ENCODE measurements at places on chromosomes 4 and X.

DNA sequence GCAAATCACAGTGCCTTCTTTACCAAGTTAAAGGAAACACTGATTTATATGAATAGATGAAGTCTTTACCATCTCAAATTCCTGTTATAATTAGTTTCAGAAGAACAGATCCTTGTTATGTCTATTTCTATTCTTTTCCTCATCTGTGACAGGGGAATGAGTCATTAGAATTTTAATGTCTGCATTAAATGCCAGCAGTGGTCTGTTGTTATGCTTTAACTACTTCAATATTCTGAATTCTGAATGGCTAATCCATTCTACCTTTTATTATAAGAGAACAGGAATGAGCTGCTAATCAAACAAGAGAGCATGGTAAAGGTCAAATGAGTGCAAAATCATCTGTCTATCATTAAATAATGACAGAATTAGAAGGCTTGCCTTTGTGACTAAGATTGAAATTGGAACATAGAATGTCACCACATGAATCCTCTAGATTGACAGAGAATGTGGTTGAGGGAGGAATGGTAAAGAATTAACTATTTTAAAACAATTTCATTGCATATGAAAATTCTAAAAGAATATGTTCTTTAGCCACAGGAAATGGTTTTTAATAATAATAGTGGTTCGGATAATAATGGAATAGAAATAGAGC is 935.5 kb downstream of the ADGRL3 start:
- DNase-seq, result no peak

DNA sequence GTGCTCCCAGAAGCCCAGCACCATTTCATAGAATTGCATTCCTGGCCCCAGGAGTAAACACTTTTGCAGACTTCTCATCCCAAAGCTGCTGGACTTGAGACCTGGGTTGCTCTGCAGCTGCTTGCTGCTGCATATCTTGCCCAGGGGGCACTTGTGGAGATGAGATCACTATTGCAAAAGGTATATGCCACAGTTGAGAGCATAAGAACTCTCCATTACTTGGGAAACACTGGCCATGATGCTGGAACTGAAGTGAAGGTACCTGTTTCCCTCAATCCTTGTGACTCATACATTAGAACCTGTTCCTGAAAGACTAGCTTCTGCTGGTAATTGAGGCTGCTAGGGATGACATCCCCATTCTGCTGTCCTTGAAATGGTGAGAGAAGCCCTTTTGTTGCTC is 43.1 kb upstream of the WDR1 start:
- DNase-seq, result no peak

GRCh38 chrX:23493941-23494374 is 159.3 kb downstream of the PTCHD1 start:
- DNase-seq, result no peak

- no peak for DNase-seq
Measured at GRCh38 chr4:30790123-30790522, 70.0 kb downstream of the PCDH7 start.

- DNase-seq, result no peak
Measured at GRCh38 chrX:12951595-12951975, 23.3 kb upstream of the TMSB4X start.

- no peak for DNase-seq
Measured at GRCh38 chr4:52408471-52408870, 250.6 kb downstream of the USP46 start.

GRCh38 chr4:127558489-127559407 is 74.0 kb upstream of the INTU start:
- no peak for DNase-seq

DNA sequence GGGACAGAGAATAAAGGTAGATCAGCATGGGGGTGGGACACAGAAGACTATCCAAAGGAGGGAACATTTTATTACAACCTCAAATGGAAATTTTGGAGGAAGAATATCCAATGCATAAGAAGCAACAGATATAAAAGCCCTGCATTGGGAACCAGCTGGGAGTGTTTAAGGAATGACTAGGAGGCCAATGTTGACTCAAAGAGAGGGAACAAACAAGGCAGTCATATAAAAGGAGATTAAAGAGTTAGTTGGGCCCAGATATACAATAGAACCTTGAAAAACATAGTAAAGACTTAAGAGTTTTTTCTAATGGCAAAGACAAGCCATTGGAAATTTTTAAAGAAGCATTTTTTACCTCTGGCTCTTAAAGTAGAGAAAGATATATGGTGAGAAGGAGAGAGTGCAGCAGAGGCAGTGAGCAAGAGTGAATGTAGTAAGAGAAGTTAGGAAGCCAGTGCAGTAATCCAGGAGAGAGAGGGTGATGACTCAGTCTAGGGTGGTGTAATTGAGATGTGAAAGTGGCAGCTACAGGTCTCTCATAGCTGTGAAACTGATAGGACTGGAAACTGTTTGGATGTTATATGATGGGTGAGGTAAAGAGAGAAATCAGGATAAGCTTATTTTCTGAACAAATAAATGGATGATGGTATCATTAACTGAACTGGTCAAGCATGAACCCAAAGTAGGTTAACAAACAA is 182.2 kb upstream of the ATOH1 start:
- no peak for DNase-seq

DNA sequence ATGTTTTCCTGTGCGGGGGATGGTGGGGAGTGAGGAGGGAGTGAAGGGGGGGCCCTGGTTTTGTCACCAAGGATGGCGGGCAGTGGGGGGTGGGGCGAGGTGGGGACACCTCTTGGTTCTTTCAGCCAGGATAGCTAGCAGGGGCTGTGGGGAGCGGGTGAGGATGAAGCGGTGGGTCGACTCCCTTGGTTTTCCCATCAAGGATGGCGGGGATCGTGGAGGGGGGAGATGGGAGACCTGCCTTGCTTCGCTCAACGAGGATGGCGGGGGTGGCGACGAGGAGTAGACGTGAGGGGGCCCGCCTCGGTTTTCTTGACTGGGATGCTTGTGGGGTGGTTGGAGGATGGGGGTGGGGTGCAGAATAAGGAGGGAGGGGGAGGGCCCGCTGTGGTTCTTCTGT is 643 bp downstream of the FHL1 start:
- DNase-seq, result no peak

- no peak for DNase-seq
Measured at GRCh38 chr4:109126856-109127255, 175.6 kb downstream of the COL25A1 start.

DNA sequence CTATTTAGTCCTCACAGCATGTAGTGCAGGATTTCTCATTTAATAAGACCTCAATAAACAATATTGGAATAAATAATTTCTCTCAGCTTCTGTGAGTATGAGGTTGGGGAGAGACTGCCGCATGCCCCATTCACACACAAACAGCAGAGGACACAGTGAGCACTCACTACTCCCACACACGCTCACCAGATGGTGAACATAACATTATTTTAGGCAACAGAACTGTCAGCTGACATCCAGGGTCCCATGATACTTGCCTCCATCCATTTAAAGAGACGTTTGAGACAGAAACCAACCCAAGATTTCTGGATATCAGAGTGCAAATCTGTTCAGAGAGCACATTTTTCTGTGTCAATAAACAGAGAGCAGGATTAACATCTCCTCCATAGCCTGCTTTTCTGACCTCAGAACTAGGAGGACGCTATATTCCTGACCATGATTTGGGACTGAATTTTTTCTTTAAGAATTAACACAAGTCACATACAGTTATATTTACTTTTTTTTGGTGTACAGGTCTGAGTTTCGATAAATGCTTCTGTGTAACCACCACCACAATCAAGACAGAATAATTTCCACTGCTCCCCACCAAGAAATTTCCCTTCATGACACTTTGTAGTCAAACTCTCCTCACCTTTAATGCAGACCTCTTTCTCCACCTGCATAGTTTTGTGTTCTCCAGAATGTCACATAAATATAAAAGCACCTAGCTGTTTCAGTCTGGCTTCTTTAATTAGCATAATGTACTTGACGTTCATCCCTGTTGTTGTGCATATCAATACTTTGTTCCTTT is 16.7 kb downstream of the GPRIN3 start:
- DNase-seq, result peak; percentile 53

DNA sequence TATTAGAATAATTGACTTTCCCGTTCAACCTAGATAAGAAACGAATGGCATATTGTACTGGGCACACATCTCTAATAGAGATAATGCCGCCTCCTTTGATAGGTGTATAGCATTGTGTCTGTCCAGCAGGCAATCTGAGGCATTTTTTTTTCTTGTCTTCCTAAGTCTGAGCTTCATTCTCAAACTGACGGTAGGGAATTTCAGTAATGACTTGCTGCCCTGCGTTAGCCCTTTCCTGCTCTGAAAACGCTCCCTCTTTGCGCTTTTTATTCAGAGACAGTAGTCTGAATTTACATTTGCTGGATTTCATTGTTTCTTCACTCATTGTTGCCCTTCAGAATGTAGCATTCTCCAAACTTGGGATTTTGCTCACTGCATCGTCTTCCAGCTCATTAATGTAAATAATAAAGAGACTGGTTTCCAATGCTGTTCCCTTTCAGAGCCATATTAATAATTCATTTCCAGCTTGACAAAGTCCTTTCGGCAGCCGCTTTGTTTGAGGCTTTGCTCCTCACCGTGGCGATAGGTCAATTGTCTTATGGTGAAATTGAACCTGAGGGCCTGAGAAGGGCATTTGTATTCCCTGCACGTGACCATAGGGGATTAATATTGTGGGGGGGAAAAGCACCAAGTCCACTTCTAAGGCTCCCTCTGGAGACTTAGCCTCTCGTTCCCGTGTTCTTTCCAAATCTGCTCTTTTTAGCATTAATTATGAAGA is 412.1 kb downstream of the SMARCA1 start:
- DNase-seq, result no peak

DNA sequence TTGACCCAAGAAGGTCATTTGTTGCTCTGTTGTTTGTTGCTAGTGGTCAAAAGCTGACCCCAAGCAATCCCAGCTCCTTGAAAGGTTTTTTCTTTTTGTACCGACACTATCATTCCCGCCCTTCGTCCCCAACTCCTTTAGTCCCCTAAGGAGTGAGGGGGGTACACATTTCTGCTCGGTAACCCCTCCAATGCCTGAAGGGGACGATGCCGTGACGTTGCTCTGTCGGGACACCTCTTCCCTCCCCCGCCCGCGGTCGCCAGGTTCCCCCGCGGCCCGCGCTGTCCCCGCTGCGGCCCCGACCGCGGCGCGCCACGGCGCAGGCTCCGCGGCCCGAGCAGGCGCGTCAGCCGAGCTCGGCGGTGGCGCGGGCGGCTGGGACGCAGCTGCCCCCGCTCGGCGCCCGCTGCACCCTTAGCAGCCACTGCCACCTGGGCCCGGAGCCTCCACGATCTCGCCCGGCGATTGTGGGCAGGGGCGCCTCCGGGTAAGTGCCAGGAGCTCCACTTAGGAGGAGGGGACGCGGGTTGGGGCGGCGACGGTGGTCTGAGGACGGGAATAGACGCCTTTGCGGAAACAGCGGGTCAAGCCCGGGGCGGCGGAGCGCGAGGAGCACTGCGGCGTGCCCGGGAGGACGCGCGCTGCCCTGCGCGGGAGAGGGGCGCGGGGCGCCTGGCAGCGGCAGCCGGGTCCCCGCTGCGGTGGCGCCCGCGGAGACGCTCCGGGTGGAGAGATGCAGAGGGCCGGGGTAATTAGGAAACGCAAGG is at the start of gene GLRB:
GLRB (plus strand) TSS at position 340 of the 767 bp plus-strand sequence. CDS start 1,875 bp downstream, outside the sequence.
- DNase-seq, result no peak

DNA sequence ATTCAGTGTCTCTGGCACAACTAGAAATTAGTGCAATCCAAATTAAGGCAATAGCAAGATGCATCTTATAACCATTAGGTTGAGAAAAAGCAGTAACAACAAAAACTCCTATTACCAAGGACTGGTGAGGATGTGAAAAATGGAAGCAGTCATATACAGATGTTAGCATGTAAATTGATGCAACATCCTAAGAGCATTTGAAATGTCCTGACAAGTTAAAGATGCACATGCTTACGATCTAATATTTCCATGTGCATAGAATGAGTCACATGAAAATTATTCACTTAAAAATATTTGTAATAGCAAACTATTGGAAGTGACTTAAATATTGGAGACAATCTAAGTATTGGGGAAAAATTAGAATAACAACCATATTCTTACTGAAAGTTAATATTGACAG is 163.0 kb downstream of the FAM13A start:
- DNase-seq, result no peak

DNA sequence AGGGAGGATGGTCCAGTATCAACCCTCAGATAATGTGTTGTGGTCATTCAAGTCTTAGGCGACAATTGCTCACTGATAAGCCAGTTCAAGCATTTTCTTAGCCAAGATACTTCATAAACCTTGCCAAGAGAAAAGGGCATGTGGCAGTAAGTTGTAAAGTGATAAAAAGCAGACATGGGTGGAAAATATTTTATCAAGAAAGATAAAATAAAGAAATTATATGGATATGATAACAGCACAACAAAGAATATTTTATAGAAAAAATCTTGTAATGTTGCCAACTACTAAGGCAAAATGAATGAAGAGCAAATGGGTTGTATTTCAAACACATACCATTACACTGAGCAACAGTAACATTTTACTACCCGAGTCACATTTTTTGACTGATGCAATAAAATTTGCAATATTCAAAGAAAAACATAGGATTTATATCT is 217.4 kb upstream of the PITX2 start:
- no peak for DNase-seq

DNA sequence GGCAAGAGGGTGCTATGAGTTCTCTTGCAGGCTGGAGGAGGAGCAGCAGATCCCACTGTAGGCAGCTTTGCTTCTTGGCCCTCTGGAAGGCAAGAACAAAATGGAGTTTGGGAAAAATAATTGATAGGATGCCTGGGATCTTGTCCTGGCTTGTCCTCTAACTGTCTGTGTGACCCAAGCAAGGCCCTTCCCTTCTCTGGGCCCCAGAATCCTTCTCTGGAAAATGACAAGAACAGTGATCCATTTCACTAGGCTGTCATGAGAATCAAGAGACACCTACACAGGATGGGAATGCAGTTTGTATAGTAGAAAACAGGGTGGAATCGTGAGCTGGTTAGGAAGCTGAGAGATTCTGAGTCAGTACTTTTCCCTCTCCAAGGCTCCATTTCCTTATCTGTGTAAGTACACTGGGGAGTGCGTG is 133.3 kb downstream of the PJA1 start:
- no peak for DNase-seq

GRCh38 chr4:104490770-104491480 is 3.8 kb downstream of the CXXC4 start:
- peak; percentile 70 for DNase-seq

GRCh38 chr4:106172861-106173260 is 143.1 kb downstream of the TBCK start:
- DNase-seq, result no peak

- DNase-seq, result no peak
Measured at GRCh38 chr4:84952004-84952403, 14.5 kb downstream of the WDFY3 start.

DNA sequence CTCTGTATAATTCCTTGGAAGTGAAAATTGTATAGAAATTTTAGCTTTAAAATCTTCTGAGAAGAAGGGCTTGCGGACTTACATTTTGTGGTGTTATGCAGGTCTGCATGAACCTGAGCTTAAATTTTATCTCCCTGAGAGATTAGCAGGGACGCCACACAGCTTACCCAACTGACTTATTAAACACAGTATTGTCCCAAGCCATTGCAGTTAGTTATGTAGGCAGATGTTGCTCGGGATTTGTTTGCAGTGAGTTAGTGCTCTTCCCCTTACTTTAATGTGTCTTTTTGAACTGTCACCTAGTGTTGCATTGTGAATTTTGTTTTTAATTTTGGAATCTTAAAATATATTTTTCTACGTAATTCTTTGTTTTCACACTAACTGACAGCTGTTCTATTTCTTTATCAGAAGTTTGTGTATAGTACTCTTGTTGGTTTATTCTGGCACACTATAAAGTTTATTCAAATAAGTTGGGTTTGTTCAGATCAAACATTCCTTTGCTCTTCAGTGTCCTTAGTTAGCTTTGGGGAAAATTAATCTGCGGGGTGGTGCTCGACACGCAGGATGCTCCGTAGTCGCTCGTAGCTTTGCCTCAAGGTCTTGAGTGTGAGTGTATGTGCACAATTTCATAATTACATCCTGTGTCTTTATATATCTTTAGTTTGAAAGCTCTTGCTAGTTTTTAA is 145.4 kb downstream of the STIM2 start:
- DNase-seq, result no peak
